Frontal cortex (tissue), 4 donors: ENCODE measurements at places on chromosomes 1 and 21.
A peak's percentile ranks its signal among the peaks of the same experiment; 100 is the strongest.

DNA sequence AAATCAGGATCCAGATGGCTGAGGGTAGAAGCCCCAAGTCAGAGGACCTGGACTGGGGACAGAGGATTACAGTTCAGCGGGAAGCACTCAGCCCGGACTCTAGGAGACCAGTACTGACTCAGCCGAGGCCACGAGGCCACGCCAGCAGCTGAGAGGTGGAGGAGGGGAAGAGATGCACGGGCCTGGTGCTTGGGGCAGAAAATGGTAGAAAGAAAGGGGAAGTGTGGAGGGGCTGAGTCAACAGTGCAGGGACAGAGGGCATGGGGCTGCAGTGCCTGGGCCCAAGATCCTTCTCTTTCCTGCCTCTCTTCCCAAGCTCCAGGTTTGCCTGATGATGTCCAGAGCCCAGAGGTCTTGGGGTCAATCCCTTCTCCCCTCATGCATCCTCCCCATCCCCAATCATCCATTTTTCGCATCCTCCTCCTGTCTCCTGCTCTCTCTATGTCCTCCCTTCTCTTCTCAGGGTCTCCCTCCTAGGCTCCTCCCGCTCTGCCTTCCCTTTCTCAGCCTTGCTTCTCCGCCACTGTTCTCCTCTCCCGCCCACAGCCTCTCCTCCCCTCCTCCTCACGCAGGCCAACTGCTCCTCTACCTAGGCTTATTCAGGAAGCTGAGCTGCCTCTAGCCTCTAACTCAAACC, 7.7 kb downstream of the ARHGEF2 start:
- DNase-seq, result no peak

GRCh38 chr1:73766786-73767348, 431.1 kb downstream of the LRRIQ3 start:
- no peak for DNase-seq

DNA sequence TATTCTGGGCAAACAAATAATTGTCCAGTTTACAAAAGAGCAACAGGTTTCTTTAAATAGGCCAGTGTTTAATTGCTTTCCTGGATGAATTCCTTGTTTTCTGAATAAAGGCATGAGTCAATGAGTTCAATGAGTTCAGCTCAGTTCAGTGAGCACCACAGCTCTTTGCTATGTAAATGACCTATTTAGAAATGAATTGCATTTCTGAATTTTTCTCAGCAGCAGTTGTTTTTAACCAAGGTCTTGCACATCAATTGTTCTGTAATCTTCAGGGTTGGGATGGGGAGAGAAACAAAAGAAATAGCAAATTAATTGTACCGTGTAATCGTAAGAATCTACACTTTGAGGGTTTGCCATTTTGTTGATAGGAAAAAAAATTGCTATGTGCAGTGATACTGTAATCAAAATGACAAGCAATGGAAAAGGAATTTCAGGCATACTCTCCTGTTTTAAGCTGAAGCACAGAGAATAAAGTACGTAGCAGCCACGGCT, 45.7 kb downstream of the MIS18A start:
- no peak for DNase-seq

- no peak for DNase-seq
These were observed 7.1 kb downstream of the C1orf21 start for GRCh38 chr1:184393962-184394361.

- DNase-seq, result peak; percentile 49
These were observed 12.3 kb upstream of the SLAMF7 start for GRCh38 chr1:160726498-160727315.

- no peak for DNase-seq
These were observed 182.7 kb downstream of the AJAP1 start for GRCh38 chr1:4837031-4837600.

DNA sequence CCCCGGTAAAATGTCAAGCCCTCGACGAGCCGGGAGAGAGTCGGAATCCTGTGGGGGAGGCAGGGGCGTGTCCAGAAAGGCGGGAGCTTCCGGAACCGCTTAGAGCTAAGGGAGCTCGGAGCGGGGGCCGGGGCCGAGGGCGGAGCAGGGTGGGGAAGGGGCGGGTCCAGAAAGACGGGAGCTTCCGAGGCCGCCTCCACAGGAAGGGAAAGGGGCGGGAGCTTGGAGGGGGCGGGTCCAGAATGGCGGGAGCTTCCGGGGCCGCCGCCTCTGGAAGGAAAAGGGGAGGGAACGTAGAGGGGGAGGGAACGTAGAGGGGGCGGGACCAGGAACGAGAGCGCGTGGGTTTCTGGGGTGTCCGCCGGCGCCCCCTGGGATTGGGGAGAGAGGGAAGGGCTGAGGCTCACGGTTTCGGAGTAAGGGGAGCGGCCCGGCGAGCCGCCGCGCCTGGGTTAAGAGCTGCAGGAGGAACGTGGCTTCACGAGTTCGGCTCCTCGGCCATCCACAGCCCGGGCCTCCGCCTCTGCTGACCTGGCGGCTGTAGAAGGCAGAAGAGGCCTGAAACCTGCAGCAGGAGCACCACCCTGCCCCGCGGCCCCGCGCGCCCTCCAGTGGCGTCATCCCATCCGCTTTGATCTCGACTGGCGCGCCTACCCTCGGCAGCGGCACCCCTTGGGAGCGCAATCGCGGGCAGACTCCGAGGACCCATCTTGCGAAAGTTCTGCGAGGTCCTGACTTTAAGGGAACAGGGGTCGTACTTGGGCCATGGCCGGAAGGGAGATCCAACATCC, 23.0 kb upstream of the HPDL start:
- DNase-seq, result peak; percentile 96

DNA sequence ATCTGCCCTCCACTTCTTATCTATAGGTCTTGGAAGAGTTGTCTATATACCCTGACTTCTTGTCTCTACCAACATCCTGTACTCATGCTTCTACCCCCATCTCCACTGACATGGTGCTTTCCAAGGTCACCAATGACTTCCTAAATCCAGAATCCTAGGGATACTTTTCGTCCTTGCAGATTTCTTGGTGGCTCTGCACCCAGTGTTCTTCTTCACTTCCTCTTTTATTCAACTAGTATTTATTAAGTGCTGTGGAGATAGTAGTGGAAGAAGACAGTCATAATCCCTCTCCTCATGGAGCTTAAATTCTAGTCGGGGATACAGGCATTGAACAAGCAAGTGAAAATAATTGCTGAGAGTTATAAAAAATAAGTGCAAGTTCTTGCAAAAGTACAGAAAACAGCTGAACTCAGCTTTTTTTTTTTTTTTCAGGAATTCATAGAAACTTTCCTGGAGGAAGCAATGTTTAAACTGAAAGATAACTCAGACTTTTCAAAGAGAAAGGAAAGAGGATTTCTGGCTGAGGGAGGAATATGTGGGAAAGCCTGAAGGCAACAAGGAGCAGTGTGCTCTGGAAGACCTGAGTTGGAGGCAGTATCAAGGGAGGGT, 38.2 kb upstream of the CYP4B1 start:
- DNase-seq, result no peak

- DNase-seq, result peak; percentile 54
These were observed 64.2 kb downstream of the TCP10L start for GRCh38 chr21:32520875-32521735.

DNA sequence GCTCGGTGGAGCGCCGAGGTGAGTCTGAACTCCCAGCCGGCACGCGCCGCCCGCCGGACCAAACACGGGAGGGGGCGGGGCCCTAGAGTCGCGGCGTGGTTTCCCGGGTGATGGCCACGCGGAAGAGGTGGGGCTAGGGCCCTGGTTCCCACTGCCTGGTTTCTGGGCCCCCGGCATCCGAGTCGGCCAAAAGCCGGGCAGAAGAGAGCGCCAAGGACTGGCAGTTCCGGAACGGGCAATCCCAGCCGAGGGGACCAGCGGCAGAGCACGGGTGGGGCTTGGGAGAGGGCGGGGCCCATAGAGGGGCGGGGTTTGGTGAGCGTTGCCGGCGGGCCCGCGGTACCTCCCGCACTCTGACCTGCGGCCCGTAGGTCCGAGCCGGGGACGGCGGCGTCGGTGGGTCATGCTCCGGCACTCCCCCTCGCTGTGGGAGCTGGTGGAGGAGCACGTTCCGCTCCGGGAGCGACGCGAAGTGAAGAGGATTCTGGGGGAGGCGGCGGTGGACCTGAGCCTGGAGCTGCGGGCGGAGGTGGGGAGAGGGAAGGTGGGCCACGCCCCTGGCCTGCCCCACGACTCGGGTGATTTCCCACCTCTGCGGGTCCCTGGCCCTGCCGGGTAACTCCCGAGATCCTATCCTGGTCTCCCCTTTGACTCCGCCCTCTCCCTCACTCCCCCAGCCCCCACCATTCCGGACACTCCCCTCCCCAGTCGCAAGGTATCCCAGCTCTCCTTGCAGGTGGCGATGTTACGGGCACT, at the start of gene CCDC24:
TSS of gene CCDC24 (plus strand) at position 124 of the 756 bp plus-strand sequence. CDS start at position 404, 280 bp downstream.
- peak; percentile 91 for DNase-seq

DNA sequence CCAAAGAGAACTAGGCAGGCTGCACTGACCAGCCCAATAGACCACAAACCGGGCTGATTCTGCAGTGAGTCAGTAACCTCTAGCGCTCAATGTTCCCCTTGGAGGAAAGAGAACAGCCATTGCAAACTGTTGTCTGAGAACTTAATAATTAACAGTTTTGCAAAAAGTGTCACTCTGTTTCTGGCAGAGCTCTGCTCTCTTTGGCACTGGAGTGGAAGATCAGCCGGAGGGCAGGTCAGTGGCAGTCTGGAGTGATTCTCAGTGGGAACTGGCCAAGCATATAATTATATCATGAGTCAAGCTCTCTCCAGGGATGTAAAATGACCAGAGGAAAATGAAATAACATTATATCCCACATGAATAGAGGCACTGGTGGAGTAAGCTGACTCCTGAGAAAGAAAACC, 238.3 kb downstream of the HLX start:
- DNase-seq, result no peak

DNA sequence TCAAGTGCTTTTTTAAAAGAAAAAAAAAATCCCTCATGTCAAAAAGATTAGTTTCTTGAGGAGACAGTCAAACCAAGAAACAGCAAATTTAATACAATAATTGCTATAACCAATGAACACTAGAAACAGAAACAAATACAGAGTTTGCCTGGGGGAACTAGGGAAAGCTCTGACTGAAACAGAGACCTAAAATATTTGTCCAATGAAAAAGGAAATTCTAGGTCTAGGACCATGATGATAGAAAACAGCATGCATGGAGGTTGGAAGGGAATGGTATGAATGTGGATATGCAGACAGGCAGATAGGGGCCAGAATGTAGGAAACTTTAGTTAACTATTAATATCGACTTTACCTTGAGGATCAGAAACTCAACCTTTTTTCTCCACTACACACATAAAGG, 31.4 kb downstream of the RNF115 start:
- no peak for DNase-seq

DNA sequence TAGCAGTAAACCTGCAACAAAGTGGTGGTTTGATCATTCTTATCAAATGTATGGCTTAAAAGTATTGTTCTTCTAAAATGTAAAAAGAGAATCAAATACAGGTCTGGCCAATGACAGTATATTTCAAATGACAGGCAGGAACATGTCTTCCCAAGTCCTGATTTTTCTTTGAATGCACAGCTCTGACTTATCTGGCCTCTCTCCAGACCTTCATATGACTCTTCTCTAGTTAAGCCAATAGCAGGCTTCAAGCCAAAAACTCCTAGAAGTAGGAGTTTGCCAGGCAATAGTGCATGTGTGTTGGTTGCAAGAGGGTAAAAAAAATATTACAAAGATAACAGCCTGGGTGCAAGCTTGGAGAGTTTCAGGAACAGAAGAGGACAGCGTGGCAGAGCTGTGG, 345.5 kb downstream of the SMYD3 start:
- no peak for DNase-seq

DNA sequence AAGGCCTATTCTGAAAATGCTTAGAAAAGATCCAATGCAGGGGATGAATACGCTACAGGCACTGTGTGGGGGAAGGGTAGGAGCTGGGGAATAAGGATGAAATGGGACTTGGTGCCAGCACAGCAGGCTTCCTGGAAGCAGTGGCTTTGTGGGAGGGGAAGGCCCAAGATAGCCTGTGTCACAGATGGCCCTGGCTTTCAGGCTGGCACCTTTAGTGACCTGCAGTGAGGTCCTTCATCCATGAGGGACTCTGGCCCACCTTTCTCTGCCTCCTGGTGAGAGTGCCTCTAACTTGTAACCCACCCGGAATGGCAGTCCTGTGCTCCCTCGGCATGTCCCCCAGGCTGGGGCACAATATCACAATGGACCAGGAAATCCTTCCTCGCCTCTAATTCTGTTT, 919 bp downstream of the CHI3L1 start:
- DNase-seq, result no peak

GRCh38 chr1:93695411-93696005, 13.9 kb upstream of the BCAR3 start:
- no peak for DNase-seq

DNA sequence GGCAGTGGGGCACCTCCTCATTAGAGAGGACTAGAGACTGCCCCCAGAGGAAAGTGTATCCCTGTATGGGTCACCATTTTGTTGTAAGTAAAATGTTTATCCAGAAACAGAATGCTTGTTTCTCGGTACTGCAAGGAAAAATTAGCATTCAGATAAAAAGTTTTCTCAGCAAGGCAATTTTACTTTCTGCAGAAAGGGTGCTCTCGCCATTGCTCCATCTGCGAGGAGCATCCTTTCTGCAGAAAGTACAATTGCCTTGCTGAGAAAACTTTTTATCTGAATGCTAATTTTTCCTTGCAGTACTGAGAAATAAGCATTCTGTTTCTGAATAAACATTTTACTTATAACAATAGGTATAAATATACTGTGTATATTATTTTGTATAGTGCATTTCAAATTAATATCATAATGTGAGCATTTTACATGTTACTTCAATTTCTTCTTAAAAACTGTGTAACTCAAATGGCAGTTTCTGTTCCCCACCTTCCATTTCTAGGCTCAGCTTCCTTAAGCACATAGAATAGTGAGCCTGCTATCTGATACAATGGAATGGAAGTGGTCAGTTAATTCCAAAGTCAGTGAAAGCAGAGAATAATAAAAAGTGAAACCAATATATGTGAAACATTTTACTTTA, 76.5 kb upstream of the DESI2 start:
- no peak for DNase-seq
